Stomach (tissue), 19 donors: ENCODE measurements at places on chromosomes 2 and 18. TPM values are rescaled to one million over a fixed set of nuclear protein-coding genes. Genes with fewer than 3 reads are reported as not detected.

GRCh38 chr2:40556293-40556692 is 104.4 kb upstream of the SLC8A1 start:
- DNase-seq = no peak

GRCh38 chr2:86383844-86384243 is 46.4 kb upstream of the REEP1 start:
- DNase-seq = no peak

DNA sequence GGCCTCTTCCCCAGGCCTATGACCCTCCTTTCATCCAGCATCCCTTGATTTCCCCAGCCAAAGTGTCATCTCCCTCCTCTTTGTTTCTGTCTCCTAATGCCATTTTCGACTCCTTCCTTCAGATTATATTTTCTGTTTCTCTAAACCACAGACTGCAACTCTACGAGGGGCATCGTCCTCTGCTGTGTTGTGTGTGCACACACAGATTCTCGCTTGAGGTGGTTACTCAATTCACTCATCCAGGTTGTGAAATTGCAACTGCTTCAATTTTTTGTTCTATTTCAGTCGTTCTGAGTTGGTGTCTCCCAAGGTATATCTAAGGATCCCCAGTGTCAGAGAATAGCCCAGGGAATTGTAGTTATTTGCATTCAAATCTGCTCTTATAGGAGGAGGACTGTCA is 113.5 kb upstream of the NDUFV2 start:
- no peak for DNase-seq

- no peak for DNase-seq
Measured at GRCh38 chr18:36706134-36706881, 122.5 kb downstream of the TPGS2 start.

DNA sequence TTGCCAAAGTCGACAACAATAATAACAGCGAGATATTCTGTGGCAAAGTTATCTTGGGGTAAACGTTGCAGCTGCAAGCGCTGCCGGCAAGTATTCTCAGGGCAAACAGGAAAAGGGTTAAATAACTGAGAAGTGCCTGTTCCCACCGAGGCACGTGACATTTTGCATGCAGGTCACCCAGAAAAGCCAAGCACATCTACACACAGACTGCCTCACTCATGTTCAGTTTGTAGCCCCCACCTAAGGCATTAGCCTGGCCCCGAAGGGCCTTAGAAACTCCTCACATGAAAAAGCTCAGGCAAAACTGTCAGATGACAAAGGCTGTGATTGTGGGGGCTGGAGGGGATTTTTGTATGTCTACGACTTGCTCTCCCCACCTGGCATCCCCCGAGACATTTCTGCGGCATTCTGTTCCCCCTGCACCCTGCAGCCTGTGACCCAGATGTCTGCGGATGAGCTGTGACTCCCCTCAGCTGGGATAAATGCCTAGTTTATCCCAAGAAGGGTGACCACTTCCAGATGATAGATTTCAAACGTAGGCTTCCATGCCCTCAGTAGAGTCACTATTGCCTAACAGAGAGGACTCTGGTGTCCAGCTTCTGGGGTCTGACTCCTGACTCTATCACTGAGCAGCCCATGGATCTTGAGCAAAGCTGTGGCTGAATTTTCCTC is 215.2 kb upstream of the SIX2 start:
- DNase-seq = no peak

DNA sequence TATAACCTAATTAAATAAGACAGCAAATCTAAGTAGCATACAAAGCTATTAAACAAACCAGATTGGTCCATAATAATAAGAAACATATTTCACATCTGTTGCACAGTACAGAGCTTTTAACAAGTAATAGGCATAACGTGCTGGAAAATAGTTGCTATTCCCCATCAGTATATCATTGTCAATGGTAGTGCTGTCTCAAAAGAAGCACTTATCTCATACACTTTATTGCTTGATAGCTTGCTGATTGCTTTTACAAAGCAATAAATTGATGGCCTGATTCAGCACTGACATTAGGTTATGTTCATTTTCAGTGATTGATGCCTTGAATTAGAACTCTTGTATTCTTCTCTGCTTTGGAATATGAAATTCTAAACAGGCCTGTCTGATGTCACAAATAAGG is 641.7 kb downstream of the CBLN2 start:
- no peak for DNase-seq

DNA sequence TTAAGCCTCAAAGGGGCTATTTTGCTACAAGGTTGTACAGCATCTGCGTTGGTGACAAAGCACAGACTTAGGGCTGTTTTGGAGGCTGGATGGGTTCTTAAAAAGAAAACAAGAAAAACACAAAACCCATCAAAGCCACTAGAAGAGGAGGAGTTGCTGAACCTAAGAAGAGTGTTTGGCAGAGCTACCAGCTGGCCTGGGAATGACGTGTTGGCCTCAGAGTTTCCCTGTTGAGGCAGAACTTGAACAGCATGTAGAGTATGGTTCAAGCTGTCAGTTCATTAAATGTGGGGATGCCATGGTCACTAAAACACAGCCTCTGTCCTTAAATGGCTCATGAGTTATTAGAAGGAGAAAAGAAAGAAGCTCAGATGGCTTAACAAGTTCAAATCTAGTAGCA is 162.5 kb downstream of the TTC32 start:
- no peak for DNase-seq

DNA sequence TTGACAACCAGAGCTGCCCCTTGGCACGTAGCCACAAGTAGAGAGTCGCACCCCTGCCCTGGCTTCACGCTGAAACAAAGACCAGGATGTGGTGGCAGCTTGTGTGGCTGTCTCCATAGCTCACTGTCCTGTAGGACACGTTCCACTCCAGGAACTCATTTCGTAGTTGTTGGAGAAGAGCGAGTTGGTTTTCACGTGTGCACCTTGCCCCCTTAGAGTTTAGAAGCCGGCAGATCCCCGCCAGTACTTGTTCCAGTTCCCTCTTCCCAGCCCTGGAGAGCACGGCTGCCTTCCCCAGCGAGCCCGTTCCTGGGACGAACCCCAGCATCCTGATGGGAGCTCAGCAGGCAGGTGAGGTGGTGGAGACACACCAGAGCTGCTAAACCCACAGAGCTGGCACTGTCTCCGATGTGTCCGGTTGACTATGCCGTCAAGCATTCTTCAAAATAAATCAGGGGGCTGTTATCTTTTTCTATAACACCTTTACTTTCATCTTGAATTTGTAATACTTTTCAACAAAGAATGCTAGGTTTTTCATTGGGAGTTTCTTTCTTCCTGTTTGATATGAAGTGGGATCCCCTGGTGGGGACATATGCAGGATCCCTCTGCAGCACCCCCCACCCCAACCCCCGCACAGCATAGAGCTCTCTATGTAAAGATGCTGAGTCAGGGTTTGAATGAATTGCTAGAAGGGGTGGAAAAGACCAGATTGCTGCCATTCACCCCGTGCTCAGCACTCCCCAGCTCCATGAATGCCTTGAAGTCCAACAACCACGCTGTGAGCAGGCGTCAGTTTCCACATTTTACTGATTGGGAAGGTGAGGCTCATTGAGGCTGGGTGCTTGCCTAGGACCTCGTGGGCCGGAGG is 44.5 kb downstream of the GREB1 start:
- DNase-seq = no peak

DNA sequence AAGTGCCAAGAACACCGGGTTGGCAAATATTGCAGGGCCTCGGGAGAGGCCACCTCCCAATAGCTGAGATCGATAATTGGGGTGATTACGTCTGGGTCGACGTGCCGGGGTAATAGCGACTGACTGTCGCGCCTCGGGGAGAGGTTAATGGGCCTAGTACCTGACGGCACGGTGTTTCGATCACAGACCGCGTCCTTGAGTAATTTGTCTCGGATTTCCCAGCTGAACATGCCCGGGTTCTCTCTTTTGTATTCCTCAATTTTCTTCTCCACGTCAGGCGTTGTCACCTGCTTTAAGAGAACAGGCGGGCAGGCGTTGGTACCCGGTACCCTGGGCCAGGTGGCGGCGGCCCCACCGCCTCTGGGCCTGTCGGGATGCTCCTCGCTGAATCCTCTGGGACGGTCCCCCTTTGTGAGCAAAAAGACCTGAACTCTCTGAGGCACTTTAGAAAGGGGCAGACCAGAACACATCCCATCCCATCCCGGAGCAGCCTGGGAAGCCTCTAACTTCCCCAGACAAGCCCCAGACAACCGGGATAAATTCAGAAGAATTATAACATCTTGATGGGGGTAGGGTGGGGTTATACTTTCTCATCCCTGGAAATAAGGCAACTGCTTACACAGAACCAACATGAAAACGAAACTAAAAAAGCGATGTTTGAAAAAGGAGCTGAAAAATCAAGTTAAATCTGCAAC is 3.3 kb downstream of the PAX3 start:
- DNase-seq = no peak

DNA sequence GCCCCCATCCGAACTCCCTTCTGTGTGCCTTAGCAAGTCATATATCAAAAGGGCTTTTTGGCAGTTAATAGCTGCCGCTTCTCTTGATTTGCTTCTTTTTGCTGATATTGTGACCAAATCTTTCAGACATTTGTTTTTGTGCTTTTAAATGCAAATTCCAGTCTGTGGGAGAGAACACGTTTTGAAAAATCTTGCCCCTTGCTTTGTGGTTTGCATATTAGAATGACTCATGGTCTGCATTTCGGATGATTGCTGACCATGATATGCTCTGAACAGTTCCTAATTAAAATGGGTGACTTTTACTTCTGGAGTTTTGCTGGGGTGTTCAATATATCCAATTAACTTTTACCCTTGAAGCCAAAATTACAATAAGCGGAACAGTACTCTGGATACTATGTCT is 58.2 kb upstream of the ST6GAL2 start:
- DNase-seq = no peak

DNA sequence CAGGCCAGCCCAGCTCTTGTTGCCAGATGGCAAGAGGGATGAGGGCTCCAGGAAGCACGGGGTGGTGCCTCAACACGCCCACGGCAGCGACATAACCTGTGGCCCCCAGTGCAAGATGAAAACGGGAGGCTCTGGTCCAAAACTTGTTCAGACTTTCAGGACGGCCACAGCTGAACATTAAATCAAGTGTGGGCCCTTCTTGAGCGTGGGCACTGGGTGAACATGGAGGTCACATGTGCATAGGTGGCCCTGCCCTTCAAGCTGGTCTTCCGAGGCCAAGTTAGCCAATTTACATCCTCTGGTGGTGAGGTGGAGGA is 77.5 kb downstream of the NDUFA10 start:
- no peak for DNase-seq

- DNase-seq = peak; percentile 55
Measured at GRCh38 chr2:71804281-71804751, 343.3 kb downstream of the CYP26B1 start.

DNA sequence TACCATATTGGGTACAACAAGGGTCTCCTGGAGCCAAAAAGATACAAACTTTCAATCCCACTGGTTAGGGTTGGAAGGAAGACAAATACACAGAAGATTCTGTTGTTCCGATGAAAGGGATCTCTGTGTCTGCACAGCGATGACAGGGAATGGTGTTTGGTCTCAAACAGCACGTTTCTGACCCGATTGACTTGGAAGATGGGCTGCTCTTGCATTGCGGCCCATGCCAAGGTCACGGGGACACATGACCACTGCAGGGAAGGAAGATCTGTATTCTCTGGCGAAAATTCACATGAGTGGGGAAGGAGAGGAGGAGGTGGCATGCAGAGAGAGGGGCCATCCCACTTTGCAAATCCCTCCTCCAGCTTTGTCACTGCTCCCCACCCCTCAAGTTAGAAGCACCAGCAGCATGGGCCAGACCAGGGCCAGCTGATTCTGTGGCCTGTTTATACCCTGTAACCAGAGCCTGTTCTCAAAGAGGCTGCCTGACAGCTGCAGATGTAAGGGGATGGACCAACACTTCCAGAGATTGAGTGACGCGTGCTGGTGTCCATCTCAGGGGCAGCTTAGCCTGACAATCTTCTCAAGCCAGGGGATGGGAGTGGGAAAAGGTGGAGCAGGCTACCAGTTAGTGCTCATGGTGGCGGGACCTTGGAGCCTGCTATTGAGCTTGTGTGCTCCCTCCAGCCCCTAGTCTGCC is 57.2 kb downstream of the TNP1 start:
- DNase-seq = no peak

DNA sequence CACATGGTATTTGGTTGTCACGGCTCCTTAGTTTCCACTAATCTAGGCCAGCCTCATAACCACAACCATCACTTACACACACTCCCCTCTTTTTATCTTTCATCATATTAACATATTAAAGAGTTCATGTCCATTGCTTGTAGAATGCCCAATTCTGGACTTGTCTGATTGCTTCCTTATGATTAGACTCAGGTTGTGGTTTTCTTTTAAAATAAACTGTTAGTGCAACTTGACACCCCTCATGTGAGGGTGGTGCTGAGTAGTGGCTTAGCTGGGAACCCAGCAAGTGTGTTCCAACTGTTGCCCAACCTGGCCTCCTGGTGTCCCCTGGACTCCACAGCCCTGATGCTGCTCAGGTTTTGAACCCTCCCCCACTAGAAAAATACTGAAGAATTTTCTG is 20.1 kb upstream of the CD207 start:
- DNase-seq = no peak

DNA sequence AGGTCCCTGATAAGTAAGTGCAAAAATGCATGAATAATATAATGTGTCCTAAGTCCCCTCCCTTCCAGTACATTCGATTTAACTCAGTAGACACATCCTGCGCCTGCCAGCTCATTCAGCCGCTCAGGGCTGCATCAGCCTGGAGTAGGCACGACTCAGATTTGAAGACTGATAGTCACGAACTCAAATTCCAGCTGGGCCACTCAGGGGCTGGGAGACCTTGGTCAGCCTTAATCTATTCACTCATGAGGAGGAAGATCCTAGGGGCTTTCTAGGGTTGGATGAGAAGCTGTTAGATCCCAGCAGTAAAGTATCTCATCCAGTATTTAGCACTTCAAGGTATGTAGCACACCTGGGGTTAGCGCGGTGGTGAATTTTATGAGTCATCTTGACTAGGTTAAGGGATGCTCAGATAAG is 98.9 kb upstream of the ODC1 start:
- no peak for DNase-seq

DNA sequence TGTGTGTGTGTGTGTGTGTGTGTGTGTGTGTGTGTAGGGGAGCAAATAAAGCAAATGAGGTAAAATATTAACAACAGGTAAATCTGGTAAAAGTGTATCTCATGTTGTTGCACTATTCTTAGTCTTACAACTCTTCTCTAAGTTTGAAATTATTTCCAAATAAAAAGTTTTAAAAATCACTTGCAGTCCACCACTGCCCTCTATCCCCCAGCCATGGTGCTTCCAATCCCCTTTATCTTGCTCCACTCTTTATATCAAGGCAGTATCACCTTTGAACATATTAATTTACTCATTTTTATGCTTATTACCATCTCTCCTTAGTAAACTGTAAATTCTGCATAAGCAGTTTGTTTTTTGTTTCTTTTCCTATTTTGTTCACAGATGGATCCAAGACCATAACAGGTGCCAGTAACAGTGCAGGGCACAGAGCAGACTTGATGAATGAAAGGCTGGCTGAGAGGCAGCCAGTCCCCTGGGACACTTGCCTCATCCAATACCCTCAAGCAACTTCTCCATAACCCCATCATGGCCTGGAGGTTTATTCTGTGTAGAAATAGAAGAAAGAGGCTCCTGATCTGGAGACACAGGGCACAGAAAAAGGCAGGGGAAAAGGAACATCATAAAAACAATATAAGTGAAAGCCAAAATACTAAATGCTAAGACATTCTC is 67.6 kb downstream of the LDAH start:
- no peak for DNase-seq

The UPP2 gene
- total RNA-seq = not detected

The PRSS56 gene
- not detected for total RNA-seq

The PLEKHM3 gene
- total RNA-seq = 4.9 TPM

The TSPYL6 gene
- total RNA-seq = not detected

The QPCT gene
- 1.3 TPM for total RNA-seq

The FAM210A gene
- 21.9 TPM for total RNA-seq

The IL36A gene
- total RNA-seq = not detected
